Type B pancreatic cell (in vitro differentiated cells): ENCODE measurements at places on chromosomes 7 and 10.

DNA sequence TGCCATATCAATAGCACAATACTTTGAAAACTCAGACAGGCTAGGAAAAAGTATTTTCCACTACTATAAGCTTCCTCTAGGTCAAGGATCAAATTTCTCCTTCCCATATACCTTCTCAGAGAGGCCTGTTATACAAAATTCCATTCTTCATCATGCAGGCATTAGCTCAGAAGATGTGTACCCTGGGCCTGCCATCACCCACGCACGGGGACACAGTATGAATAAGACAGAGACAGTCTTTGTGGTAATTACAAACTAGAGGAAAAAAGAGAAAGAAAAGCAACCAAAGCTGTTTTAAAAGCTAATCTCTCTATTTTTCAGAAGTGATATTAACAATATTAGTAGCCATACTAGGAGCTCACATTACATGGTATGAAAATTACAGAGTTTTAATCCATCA lies 236.8 kb upstream of the AOAH start:
- no peak for DNase-seq

DNA sequence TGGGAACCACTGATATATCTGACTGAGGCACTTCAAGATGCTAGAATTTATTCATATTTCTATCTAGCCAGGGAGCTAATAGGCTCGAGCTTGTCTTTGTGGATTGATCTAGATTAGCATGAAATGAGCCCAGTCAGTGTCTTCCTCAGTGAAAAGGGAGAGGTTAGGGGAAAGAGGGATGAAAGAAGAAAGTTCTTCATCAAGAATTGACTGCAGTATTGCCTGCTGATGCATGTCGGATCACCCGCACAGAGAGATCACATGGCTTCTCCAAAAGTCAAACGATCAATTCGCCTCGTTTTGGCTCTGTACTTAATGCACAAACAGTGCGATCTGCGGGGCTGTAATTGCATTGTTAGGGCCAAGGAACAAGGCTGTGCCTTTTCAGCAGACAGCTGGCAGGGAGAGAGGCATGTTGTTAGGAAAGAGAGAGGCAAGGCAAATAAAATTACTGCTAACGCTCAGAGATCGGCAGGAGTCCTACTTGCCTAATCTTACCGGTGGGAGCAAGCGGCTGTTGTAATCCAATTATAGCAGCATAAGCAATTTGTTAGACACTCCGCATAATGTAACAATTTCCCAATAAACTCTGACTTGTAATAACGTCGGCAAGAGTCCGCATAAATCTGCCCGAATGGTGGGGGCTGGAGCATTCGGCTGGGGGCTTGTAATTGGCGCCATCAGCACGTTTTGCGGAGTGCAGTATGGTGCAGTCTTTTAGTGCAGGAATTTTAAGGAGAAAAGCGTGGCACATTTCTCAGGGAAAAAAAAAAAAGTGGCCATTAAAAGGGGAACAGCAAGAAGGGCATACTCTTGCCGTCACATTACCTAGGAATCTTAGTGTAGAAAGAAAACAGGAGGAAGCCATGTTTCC lies 102.1 kb downstream of the POLL start:
- DNase-seq: no peak

GRCh38 chr7:37251222-37251621 lies 197.4 kb downstream of the ELMO1 start:
- no peak for DNase-seq

DNA sequence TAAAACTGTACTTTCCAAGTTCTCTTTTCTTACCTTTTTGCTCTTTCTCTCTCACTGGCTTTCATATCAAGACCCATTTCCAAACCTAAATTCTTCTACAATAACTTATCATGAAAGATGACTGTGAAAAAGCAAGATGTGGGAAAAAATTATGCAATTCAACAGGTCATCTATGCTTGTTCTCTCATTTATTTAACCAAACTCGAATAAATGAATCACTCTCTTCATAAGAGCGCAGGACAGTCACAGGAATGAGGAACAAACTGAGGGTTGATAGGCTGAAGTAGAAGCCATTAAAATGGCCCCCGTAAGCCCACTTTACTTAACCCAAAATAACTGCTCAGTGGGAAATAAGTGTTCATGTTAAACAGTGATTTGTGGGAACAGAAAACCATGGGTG lies 1289.7 kb upstream of the SORCS1 start:
- DNase-seq: no peak

DNA sequence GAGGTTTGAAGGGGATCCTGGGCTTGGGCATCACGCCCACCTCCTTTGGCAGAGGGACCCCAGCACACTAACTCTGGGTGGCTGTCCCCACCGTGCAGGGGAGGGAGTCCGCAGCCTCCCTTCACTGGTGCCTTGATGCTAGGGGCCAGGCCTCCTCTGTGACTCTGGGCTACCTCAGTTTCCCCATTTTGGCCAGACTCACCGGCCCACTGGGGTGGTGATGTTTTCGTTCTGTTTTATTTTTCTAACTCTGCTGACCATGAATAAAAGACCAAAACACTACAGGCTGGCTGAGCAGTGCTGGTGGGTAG lies 503 bp upstream of the TRIP6 start:
- DNase-seq: no peak

- DNase-seq: no peak
Observed at GRCh38 chr7:51792796-51793195, 476.2 kb upstream of the COBL start.

DNA sequence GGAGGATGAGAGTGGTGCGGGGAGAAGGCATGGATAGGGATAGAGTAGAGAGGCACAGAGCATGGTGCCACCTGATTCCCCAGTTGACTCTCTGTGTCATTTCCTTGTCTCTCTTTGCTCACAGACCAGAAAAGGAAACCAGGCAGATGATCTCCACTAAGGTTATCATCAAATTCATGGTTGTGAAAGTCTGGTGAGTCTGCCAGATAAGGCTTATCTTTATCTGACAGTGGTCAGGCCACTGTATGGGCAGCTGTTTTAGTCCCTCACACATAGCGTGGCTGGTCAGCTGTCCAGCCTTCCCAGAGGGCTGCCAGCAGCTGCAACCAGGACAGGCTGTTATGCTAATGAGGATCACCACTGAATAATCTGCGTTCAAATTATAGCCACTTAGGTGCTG lies 99.0 kb downstream of the ADRA2A start:
- DNase-seq: no peak

GRCh38 chr10:92082583-92083280 lies 159.2 kb downstream of the BTAF1 start:
- no peak for DNase-seq
